ENCODE measurements at places on chromosomes 2 and 18. TPM values are rescaled to one million over a fixed set of nuclear protein-coding genes. Genes with fewer than 3 reads are reported as not detected.
A peak's percentile ranks its signal among the peaks of the same experiment; 100 is the strongest.

The PAX3 gene
- total RNA-seq: not detected

The ARHGAP28 gene
- total RNA-seq: 16.0 TPM

The REG3G gene
- not detected for total RNA-seq

The SDC1 gene
- total RNA-seq: 480 TPM

The KCNS3 gene
- 20.3 TPM for total RNA-seq

The C2orf80 gene
- not detected for total RNA-seq

The PLGLB2 gene
- total RNA-seq: 0.83 TPM

The HOXD9 gene
- total RNA-seq: 19.8 TPM

The CNTNAP5 gene
- 1.5 TPM for total RNA-seq

The CABLES1 gene
- total RNA-seq: 8.1 TPM

- peak; percentile 45 for DNase-seq
Measured at GRCh38 chr2:70340761-70341476, 39.1 kb upstream of the FAM136A start.

- no peak for DNase-seq
Measured at GRCh38 chr2:74316627-74317295, 26.5 kb downstream of the SLC4A5 start.

GRCh38 chr18:46728219-46728930 lies 28.5 kb downstream of the ST8SIA5 start:
- no peak for DNase-seq

DNA sequence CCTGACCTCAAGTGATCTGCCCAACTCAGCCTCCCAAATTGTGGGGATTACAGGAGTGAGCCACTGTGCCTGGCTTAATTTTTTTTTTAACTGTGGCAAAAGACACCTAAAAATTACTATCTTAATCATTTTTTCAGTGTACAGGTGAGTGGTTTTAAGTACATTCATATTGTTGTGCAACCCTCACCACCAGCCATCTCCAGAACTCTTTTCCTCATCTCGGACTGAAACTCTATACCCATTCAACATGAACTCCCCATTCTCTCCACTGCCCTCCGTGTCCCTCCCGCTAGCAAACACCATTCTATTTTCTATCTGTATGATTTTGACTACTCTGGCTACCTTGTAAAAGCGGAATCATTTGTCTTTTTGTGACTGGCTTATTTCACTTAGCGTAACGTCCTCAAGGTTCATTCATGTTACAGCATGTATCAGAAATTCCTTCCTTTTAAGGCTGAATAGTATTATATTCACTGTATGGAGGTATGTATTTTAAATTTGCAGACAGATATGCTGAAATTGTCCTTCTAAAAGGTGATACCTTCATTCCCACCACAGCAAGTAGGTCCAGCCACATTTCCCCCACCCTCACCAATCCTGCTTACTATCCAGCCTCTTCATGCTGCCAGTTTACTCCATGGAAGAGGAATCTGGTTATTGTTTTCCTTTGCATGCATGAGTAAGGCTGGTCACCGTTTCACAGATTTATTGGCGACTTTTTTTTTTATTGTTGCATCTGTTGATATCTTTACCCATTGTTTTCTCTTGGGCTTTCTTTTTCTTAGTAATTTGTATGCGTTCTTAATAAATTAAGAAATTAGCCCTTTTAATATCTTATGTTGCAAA lies 40.6 kb upstream of the ANXA4 start:
- no peak for DNase-seq

- DNase-seq: no peak
Measured at GRCh38 chr2:125108251-125108650, 1083.2 kb downstream of the CNTNAP5 start.

DNA sequence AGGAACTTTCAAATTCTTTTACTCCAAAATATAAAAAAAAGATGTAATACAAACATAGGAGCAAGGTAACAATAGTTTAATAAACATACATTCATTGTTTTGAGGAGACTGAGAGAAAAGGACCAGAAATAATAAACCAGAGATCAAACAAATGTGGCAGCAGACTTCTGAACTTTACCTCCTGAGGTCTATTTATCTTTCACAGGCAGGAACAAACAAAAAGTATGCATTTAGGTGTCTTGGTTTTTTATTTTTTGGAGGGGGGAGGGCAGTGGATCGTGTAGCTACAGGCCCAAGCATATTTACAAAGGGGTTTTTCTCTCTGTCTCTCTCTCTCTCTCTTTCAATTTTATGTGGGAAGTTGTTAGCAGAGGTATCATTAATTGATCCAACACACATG lies 5.6 kb downstream of the PPP4R1 start:
- DNase-seq: no peak

- DNase-seq: no peak
Measured at GRCh38 chr2:145352484-145352883, 832.6 kb upstream of the ZEB2 start.

GRCh38 chr2:58875436-58875835 lies 634.3 kb upstream of the FANCL start:
- DNase-seq: no peak

DNA sequence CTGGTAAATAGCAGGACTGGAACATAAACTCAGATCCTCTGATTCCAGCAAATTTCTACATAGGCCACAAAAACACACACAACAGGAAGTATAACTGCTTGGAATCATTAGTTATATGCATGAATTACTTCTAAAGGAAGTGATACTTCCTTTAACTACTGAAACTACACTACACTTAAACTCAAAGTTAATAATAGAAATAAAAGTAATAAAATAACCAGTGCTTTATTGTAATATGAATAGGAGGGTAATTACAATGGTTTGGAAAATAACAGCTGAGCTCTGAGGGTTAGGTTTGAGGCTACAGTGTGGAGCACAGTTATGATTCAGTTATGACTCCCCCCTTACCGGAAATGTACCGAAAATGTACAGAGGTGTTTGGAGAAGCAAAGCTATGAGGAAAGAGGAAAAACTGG lies 18.5 kb upstream of the POLI start:
- DNase-seq: no peak

GRCh38 chr18:63155169-63155852 lies 164.3 kb downstream of the BCL2 start:
- DNase-seq: peak; percentile 85

DNA sequence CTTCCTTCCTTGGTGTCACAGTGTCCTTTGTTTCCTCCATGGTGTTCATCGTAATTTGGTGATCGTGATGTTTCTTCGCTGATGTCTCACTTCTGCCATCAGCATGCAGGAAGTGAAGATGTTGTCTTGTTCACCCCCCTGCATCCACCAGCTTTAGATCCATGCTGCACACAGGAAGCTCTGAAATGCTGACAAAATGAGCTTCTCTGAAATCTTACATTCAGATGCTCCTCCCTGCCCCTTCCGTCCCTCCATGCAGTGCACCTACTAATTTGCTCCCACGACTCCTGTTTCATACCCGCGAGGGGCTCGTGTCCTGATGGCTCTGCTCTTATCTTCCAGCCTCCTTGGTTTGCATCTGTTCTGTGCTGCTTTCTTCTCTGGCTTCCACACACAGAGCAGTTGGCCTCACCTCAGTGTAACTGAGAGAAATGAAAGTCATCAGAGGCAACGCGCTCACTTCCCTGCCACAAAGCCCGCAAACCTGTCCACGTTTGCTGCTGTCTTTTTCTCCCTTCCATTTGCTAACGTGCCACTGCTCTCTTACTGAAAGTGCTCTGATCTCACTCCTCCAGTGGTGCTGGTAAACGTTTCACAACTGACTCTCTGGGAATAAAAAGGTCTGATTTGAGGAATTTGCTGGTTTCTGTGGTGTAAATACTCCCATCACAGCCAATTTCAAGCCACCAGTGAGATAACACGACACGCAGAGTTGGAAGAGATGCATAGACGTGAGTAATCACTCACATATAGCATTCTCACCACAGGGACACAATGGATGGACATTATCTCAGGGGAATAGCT lies 41.0 kb upstream of the MGAT4A start:
- no peak for DNase-seq

DNA sequence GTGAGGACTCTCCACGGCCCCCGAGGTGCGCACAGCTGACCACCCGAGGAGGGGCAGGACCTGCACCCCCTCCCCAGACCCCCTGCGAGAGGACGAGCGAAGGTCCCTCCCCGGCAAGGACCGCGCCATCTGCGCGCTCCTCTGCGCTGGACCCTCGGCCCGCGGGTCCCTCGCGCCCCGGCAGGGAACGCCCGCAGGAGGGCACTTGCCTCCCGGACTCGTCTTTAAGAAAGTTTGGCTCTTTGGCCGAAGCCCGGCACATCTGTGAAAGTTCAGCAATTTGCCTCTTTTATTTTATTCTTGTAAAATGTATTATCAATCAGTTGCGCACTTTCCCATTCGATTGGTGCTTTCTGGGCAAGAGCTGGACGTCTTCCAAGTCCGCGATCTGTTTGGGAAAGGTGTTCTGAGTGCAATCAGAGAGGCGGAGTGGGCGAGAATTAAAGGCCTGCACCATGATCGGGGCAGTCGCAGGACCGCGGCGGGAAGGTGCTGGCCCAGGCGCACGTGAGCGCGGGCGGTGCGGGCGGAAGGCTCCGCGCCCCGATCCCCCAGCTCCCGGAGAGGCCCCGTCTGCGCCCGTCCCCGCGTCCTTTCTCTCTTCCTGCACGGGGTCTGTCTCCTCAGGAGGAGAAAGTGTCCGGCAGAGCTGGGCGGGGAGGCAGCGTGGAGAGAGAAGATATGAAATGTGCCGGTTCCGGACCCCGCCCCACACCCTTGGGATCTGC lies 1.6 kb upstream of the ALKAL2 start:
- DNase-seq: no peak

DNA sequence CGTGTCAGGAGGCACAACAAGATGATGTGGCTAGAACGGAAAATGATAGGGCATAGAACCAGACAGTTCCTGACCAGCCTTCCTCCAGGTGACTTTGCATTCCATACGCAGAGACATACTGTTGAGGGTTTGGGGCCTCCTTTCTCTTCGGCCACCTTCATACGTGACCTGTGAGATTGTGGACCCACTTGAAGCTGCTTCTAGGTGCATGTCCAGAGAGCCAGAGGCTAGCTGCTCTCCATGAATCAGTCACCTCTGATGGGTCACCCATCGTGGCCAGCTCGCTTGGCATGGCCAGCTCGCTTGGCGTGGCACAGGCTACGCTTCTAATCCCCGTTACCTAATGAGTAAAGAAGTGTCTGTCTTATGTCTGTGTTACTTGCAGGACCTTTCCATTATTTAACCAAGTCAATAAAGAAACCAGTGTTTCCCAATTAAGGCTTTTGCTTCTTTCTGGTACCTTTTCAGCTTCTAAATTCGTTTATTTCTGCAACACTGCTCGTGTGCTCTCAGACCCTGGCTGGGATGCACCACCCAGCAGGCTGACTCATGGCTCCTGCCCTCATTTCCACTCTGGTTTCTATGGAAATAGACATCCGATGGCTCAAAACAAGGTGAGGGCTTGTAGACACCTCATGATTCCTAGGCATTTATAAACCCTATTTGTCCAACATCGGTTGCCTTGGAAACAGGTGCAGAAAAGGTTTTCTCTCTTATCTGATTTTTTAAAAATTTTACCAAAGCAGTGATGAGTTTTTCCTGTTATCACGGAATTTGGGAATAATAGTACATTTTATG lies 86.7 kb upstream of the B3GNT7 start:
- no peak for DNase-seq

DNA sequence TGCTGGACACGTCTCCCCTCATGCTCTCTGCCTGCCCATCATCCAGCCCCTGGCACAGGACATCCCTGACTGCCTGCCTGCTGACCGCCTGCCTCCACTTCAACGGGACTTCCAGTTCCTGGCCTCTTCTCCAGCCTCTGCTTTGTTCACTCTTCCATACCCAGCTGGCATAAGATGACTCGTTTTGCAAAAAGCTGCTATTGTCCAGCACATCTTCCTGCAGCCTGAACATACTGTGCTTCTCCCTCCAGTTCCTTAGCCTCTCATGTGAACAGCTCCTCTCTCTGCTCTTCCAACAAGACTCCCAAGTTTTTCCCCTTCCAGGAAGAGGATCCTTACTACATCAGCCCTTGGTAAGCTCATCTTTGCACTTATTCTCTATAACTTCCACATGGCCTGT lies 62.4 kb upstream of the SKOR2 start:
- DNase-seq: no peak

GRCh38 chr2:109351164-109351756 lies 222.3 kb downstream of the SH3RF3 start:
- peak; percentile 58 for DNase-seq

- peak; percentile 69 for DNase-seq
Measured at GRCh38 chr2:46134531-46135227, 162.5 kb upstream of the EPAS1 start.

DNA sequence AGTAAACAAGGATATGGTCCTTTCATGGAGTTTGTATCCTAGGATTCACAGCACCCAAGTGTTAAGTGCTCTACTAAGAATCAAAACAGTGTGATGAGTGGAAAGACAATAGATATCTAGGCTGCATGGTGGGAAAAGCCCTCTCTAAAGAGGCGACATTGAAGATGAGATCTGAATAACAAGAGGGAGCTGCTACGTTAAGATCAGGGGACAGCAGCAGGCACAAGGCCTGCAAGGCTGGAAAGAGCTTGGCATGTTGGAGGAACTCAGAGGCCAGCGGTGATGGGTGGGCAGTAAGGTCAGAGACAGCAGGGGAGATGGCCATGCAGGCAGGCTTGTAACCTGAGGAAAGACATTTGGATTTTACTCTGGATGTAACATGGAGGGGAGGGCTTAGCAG lies 177.5 kb downstream of the GFPT1 start:
- no peak for DNase-seq

DNA sequence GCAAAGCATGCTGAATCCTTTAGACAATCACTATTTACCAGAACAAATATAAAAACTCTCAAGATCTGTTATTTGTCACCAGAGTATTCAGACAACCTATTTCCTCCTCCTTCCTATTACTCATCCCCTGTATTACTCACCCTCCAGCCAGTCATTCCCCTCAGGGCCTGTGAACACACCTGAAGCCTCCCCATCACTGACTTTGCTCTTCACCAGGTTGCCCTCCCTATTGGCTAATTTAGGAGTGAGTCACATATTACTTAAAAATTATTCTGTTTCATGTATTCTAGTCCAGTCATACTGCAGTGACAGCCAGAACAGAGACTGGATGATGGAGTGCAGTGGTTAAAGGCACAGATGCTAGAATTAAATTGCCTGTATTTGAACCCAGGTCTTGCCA lies 3.7 kb upstream of the ATG16L1 start:
- DNase-seq: peak; percentile 62

DNA sequence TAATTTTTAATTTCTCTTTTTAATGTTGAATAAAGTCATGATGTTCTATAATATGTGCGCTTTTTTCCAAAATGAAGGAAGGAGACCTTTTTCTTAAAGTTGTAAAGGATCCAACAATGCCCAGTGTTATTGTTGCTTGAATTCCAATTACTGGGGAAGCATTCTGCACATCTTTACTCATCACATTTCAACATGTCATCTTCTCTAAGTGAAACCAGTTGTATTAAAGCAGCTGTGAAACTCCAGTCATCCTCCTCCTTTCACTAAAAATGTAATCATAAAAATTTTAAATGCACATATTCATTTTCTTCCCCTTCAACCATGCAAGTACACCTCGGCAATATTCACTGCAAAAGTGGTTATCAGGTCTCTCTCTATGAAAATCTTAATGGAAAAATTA lies 722.7 kb downstream of the TSN start:
- DNase-seq: no peak

DNA sequence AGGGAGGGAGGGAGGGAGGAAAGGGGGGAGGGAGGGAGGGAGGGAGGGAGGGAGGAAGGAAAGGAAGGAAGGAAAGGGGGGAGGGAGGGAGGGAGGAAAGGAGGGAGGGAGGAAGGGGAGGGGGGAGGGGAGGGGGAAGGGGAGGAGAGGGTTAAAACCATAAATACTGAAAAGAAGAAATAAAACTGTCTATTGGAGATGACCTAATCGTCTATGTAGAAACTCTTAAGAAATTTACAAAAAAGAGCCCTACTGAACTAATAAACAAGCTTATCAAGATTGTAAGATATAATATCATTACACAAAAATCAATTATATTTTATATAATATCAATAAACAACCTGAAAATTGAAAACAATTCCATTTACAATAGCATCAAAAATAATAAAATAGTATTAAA lies 32.3 kb upstream of the CTDP1 start:
- no peak for DNase-seq

Data from ureter (tissue), 1 donor.